ENCODE measurements at places on chromosomes 12 and 14.

DNA sequence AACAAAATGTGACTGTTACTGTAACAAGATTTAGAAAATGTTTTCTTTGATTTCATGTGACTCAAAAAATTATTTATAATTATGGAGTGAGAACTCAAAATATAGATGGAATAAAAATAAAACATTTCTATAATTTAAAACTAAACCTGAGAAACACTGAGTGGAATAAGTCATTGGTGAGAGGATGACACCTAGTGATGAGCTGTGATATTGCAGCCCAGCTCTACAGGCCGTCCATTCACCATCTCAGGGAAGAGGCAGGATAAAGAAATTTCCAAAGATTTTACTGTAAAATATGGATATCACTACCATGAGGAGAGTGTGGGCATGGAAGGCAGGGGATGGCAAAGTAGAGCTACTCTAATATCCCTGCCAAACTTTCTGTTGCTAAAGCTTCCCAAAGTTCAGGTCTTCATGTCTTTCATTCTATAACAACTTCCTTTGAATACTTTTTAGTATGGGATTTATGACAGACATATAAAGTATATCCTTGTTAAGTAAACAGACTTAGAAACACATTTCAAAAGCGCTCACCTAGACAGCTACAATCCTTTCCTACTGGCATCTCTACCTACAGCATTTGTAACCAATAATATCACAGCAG is 308.0 kb downstream of the ITPR2 start:
- DNase-seq = no peak

- DNase-seq = no peak
Measured at GRCh38 chr12:109991586-109991985, 4.6 kb downstream of the GIT2 start.

DNA sequence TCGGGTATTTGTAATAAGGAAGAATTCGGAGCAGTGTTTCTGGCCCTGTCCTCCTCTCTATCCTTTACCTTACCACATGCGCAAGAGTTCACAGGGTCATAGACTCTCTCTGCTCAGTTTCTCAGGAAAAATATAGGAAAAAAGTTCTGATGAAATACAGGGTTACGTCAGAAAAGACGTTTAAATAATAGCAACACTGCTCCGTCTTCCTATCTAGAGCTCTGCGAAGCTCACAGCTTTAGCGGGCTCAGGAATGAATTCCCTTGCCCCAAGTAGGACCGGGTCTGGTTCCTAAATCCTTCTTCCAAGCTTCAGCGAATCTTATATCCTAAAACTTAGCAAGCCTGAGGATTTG is 365 bp downstream of the CCDC59 start:
- no peak for DNase-seq

DNA sequence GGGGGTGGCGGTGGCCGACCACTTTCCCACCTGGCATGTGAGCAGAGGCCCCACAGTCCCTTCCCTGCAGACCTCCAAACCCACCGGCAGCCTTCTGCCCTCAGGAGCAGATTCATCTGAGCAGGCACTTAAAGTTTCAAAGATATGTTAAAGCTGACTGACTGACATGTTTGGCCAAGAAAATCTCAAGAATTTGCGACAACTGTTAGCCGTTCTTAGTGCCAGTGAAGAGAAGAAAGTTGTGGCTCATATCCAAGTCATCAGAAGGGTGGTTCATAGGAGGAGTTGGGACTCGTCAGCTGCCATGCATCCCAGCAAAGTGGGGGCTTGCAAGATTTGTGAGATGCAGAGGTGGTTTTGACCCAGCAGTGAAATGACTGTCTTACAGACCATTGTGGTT is 27.2 kb downstream of the ELK3 start:
- no peak for DNase-seq

DNA sequence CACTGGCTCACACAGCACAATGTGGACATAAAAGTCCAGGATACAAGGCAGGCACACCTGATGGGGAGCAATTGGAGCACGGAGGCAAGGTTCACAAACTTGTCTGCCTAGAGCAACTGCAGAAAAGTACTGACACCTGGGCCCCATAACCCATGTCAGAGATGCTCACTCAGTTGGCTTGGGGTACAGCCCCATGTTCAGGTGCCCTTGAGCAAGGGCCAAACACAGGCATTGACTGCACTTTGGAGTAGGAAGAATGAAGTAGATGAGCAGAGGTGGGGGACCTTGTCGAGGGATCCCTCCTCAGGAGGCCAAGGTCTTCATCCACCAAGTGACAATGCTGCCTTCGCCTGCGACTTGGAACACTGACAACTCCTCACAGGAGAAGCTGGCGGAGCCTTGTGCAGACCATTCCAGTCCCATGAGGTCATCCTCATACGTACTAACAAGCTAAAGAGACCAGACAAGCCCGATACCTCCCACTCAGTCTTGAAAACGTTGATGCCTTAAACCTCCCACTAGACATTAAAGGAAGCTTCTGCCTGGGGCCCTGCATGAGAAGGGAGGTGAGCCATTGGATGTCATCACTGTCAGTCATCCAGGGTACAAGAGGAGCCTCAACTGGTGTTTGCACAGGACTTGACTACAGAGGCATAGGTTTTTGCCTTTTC is 42.5 kb upstream of the C14orf180 start:
- no peak for DNase-seq

DNA sequence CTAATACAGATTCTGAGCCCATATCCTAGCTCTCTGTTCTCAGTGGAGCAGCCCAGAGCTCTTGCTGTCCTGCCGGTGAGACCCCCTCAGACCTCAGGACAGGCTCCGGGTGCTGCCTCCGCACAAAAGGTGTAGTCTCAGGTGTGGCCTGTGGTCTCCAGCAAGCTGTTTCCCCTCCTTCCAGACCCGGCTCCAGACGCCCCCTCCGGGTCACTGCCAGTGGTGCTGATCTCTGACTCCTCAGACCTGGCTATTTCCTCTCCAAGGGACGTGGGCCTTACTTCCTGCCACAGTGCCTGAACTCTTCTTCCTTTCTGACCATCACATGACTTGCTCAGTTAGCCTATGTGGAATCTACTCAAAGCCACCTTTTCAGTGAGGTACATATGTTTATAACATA is 337.5 kb downstream of the GLT1D1 start:
- DNase-seq = no peak

- no peak for DNase-seq
Measured at GRCh38 chr14:100082723-100083122, 17.5 kb downstream of the EVL start.

Measured in hypothalamus (tissue), 51 donors.